Right renal pelvis (tissue), 4 donors: ENCODE measurements at places on chromosomes 2 and 18. TPM values are rescaled to one million over a fixed set of nuclear protein-coding genes. Genes with fewer than 3 reads are reported as not detected.

The GMCL1 gene
- polyA plus RNA-seq, result 35.9 TPM

GRCh38 chr18:47323158-47323557 is 71.7 kb upstream of the SKOR2 start:
- DNase-seq, result no peak

GRCh38 chr2:173962031-173962430 is 3.1 kb downstream of the SP3 start:
- DNase-seq, result no peak

The FKBP7 gene
- 67.2 TPM for polyA plus RNA-seq

GRCh38 chr2:46569766-46570165 is 90.4 kb downstream of the TMEM247 start:
- DNase-seq, result no peak

The ERMN gene
- polyA plus RNA-seq, result 0.18 TPM

The LIMS1 gene
- 50.2 TPM for polyA plus RNA-seq

The APLF gene
- polyA plus RNA-seq, result 3.7 TPM

The DYSF gene
- 18.6 TPM for polyA plus RNA-seq

The RAX gene
- not detected for polyA plus RNA-seq

The CRYBA2 gene
- not detected for polyA plus RNA-seq

The INHBB gene
- polyA plus RNA-seq, result 0.06 TPM

DNA sequence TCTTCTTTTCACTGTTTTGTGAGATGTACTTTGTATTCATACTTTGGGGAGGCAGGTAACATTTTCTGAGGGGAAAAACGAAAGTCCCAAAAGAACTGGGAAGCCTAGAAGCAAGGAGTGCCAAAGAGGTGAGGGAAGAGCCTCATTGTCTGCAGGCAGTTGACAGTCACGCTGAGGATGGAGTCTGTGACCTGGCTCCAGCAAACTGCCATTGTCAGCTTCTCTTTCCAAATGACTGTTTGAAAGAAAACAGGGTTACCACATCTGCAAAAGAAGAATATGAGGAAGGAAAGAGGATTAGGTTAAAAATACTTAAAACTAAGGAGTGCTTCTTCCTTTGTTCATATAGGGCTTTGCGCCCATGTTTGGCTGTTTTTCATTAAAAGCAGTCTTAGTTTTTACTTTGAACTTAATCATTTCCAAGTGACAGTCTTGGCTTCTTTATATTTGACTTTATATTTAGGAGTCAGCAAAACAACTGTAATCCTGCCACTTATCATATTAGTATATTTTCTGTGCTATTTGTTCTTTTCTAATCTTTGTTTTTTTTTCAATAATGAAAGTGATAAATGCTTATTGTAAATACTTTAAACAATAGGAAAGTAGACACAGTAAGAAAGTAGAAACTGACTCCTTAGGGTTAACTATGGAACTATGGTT is 35.0 kb downstream of the CERS6 start:
- DNase-seq, result no peak

DNA sequence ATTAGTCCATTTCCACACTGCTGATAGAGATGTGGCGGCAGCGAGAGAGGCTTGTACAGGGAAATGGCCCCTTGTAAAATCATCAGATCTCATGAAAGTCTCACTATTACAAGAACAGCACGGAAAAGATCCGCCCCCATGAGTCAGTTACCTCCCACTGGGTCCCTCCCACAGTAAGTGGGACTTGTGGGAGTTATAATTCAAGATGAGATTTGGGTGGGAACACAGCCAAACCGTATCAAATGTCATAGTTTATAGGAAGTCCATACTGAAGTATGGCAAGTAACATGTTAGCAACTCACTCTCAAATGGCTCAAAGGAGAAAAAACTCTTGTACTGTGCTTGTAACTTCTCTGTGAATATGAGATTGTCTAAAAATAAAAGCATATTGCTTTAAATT is 56.1 kb downstream of the FARP2 start:
- DNase-seq, result peak; percentile 44

GRCh38 chr2:74690571-74690970 is 36.5 kb downstream of the SEMA4F start:
- peak; percentile 27 for DNase-seq

The NETO1 gene
- 1.4 TPM for polyA plus RNA-seq

DNA sequence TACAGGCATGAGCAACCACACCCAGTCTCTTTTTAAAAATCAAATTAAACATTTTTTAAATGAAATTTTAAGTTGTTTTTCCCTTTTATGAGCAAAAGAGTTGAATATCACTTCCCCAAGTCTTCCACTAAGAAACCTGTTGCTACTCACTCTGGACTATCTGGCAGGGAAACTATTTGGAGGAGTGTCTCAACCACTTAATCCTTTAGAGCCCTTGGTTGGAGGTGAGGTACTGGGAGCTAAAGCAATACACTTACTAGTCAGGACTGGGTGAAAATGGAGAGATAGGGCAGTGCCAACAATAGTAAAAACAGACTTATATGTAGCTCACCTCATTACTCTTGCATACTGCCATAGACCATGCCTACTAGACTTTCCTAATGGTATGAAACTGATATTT is 135.5 kb downstream of the RND3 start:
- DNase-seq, result no peak

The PRSS56 gene
- polyA plus RNA-seq, result not detected

The C1QL2 gene
- polyA plus RNA-seq, result not detected

GRCh38 chr2:10076988-10077527 is 3.2 kb downstream of the CYS1 start:
- DNase-seq, result no peak

GRCh38 chr18:3979024-3979423 is 476.1 kb downstream of the DLGAP1 start:
- DNase-seq, result no peak

DNA sequence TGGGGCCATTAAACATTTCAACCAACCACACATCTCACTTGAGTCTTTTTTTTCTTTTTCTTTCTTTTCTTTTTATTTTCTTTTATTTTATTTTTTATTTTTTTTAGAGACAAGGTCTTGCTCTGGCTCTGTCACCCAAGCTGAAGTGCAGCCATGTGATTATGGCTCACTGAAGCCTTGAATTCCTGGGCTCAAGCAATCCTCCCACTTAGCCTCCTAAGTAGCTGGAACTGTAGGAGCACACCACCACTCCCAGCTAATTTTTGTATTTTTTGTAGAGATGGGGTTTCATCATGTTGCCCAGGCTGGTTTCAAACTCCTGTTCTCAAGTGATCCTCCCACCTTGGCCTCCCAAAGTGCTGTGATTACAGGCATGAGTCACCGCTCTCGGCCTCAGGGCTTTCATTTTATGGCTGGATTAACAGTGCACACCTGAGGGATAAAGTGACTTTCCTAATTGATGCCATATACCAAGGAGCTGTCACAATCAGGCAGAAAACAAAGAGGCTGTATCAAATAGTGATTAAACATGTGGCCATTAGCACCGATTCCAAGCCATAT is 21.5 kb downstream of the KIAA2012 start:
- no peak for DNase-seq

GRCh38 chr2:50753234-50753633 is 278.7 kb downstream of the NRXN1 start:
- DNase-seq, result no peak

The MC4R gene
- 0.17 TPM for polyA plus RNA-seq

The POU3F3 gene
- polyA plus RNA-seq, result 109 TPM

DNA sequence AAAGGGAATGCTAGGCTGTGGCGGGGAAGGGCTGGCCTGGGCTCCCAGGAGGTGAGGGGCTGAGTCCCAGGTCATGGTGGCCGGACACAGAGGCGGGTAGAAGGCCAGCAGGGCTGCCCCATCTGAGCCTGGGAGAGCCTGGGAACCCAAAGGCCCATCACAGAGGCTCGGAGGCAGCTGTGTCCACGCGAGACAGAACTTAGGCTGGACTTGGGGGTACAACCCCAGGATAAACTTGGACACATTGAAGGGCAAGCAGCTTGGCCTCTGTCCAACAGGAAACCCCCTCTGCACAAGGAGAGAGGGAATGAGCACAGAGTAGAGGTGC is 95.9 kb downstream of the ZFP36L2 start:
- DNase-seq, result no peak

- DNase-seq, result no peak
Measured at GRCh38 chr2:128327180-128327964, 8.7 kb upstream of the HS6ST1 start.

- no peak for DNase-seq
Measured at GRCh38 chr18:68387246-68387645, 327.7 kb downstream of the TMX3 start.

DNA sequence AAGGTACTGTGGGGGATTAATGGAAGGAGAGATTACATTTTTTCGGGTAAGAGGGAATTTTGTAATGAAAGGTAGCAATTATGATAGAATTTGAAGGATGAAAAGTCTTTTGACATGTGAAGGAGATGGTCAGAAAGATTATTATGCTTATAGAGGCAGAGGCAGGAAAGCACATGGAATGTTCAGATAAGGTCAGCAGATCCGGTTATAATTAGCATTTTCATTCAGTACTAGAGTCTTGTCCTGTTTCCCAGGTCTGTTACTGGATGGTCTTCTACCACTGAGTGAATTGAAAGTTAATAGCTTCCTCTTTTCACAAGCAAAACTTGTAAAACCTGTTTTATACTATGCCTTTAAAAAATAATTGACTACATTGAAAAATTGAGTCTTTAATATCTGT is 116.9 kb downstream of the PHLPP1 start:
- no peak for DNase-seq

The DDX18 gene
- polyA plus RNA-seq, result 79.1 TPM

DNA sequence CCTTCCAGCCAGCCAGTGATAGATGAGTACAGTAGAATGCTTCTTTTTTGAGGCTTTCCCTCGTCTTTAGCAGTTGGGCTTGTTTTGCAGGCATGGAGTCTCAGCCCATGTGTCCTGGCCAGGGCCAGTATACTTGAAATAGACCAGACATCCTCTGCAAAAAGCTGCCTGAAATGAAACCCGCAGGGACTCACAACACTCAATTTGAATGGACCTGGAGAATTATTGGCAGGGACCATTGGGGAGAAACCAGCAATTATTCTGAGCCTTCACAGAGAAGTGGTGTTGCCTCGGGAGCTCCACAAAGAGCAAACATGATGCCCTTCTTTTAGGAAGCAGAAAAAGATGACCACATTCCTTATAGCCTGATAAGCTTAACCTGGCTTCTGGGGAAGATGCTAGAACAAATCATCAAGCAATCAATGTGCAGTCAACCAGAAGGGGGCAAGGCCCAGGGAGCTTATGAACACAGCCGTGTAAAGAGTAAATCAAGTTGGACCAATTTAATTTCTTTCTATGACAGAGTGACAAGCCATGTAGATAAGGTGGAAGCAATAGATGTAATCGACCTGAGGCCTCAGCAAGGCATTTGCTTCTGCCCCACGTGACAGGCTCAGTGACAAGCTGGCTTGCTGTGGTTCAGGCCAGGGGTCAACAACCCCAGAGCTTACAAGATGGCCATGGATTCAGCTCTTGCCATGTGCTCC is 42.1 kb downstream of the BOD1L2 start:
- no peak for DNase-seq

The GCKR gene
- not detected for polyA plus RNA-seq

DNA sequence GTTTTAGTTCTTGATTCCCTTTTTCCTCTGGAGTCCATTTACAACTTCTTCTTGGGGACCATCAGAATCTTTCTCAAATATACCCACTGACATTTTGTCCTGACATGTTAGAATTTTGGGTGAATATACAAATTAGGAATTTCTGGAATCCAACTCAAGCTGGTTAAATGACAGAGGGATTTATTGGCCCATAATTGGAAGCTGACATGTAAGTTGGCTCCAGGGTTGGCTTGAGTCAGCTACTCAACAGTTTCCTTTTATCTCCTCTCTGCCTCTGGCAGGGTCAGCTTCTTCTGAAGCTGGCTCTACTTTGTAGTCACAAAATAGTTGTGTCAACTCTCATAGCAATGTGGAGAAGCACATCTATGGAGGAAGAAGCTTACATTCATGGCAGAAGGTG is 36.6 kb upstream of the PPP1R1C start:
- no peak for DNase-seq

DNA sequence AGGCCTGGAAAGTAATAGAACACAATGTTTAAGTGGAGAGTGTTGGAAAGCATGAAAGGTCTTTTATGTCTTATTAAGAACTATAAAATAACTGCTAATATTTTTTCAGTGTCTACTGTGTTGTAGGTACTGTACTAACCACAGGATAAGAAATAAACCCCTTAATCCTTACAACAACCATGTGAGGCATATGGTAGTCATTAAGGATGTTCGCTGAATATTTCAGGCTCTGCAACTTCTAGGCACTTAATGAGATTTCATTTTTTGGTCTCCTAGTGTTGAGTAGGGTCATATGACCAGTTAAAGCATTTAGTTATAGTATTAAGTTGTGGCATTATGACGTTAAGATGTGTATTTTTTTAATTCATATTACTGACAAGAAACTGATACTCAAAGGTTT is 346.6 kb upstream of the KCNH7 start:
- no peak for DNase-seq

DNA sequence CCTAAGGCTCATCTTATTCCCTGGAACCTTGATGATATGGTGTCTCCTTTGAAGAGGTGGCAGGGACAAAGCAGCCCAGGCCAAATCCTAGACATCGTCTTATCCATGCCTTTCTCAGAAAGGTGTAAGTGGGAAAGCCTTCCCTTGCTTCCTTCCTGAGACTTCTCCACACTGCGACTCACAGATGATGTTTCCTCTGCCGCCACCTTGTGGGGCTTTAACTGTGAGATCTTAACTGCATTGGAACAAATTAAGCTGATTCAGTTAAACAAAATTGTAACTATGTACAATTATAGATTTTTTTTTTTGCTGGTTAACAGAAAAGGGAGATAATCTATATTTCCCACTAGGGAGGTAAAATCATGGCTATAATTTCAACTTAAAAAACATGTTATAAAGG is 10.0 kb upstream of the GCA start:
- DNase-seq, result no peak

DNA sequence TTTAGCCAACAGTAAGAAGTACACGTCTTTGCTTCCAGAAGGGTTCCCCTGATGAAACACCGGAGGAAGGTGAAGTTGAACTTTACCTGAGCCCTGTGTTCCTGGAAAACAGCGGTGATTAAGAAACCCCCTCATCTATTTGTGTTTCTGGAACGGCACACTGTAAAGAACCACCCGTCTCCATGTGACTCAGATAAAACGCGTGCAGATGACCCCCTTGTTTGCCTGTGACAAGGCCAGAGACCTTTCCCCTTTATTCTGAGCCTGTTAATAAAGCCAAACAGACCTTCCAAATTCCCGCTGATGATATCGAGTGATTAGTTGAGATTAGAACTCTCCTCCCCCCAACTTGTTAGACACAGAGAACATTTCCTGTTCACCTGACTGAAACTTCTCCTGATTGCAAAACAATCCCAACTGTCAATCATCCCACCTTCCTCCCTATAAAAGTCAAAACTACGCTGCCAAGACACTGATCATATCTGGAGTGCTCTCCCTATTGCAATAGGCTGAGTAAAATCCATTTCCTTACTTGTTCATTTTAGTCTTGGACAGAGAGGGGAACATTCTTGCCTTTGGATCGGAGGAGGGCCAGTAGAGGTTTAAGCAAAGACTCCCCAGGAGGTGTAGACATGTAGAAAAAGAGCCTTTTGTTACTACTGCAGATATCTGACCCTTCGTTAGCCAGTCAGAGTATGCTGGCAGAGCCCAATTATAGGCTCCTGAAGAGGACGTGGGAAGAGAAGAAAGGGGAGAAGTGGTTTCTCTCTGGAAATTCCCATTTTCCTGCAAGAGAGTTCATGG is 914 bp upstream of the IWS1 start:
- DNase-seq, result no peak
